ENCODE measurements at places on chromosomes 1 and 21. TPM values are rescaled to one million over a fixed set of nuclear protein-coding genes. Genes with fewer than 3 reads are reported as not detected.

ASAP3 gene
- total RNA-seq = 0.24 TPM

DIO1 gene
- not detected for total RNA-seq

LZIC gene
- total RNA-seq = 34.7 TPM

OR2L8 gene
- 0.29 TPM for total RNA-seq

SH3BGR gene
- total RNA-seq = not detected

TRAPPC10 gene
- total RNA-seq = 72.2 TPM

SPRR3 gene
- total RNA-seq = not detected

C1orf210 gene
- total RNA-seq = not detected

VAV3 gene
- total RNA-seq = 6.9 TPM

FABP3 gene
- total RNA-seq = not detected

DNA sequence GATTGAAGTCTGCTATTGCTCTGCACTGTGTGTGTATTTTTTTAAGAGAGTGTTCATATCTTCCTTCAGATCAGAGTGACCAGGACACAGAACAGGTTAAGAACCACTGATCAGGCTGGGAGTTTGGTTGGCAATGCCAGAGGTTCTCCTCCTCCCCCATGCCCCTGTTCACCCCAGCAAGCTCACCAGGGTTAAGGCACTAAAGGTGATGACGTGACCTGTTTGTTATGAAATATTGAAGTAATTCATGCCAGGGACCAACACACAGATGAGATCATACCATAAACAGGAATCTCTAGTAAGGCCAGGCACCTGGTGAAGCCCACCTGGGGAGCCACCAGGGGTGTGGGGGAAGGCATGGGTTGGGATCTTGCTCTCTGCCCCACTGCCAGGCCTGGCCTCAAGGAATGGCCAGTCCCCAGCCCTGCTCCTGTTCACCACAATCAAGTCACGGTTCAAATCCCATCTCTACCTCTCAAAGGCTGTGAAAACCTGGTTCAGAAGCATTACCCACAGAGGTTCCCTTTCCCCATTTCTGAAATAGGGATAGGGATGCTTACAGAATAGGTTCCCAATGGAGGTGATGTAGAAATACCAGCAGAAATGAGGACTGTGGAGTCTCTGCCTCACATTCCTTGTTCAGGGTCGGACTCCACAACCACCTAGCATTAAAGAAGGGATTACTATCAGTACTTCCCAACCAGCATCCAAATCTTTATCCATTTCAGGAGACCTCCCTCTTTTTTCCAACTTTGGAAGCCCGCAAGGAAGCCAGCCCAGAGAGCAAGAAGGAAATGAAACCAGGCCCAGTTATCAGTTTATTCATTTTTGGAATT lies 2.4 kb downstream of the ID3 start:
- DNase-seq = no peak

DNA sequence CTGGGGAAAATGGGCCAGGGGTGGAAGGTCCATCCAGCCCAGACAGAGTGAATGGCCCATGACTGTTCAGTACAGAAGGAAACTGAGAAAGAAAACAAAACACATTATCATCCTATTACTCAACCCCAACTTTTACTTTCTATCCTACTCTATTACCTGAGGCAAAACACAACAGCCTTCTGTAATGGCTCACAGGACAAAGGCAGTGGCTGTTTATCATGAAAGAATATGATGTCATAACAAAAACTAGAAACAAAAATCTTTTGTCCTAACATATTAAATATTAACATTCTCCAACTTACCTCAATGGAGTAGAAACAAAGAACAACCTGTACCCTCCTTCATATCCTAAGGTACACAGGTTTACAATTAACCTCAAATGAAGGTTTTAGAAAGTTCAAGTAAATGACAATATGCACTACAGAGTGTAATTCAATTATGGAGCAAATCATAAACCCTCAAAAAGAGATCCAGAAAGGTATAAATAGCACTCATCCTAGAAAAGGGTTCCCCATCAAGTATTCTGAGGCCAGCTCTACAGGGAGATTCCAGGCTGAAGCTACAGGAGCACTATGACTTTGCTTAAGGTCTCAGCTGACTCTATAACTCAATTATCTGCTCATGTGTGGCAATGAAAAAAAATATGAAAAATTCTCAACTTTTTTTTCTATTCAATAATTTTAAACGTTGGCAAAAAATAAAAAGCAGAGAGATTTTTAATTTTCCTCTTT lies 15.1 kb downstream of the ELK4 start:
- no peak for DNase-seq

- peak; percentile 31 for DNase-seq
Measured at GRCh38 chr1:116807394-116808199, 53.4 kb downstream of the CD2 start.

DNA sequence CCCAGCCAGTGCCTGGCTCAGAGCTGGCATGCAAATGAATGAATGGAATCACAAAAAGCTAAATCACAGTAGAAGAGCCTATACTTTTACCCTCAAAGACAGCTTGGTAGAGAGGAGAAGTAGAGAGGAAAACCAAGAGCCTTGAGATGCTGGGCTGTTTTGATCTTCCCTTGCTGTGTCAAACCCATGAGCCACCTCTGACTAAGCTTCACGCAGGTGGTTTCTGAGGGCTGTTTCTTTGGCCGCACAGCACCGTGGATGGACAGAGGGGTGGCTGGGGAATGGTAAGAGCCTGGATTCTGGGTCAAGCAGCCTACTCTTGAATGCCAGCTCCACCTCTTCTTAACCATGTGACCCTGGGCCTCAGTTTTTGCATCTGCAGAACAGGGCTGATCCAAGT lies 18.6 kb downstream of the ABCG1 start:
- DNase-seq = peak; percentile 53

- DNase-seq = no peak
Measured at GRCh38 chr1:156508955-156509234, 8.3 kb upstream of the MEF2D start.

DNA sequence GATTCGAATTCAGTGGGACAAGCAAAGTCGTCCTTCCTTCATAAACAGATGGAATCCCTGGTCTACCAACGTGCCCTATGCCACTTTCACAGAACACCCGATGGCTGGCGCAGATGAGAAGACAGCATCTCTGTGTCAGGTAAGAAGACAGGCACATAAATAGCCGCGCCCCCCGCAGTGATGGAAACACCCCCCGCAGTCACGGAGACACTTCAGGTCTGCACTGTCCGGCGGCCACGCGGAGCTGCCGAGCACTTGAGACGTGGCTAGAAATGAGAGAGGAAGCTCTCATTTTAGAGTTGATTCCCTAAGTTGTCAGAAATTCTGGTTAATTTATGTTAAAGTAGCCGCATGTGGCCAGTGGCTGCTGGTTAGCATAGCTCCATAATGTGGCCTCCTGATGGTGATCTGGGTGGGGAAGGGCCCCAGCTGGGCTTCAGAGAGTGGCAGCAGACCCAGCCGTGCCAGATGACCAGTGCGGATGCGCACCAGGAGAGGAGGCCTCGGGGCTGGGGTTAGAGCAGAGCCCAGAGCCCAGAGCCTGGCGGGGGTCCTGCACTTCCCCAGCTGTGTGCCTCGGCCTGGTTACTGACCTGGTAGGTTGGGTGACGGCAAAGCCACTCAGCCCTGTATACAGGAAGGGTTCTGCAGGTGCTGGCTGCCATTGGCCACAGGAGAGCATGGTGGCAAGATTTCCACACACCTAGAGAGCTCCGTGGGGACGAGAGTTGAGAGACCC lies 2.9 kb downstream of the TPRG1L start:
- DNase-seq = no peak

GRCh38 chr1:203366476-203366875 lies 15.6 kb upstream of the FMOD start:
- DNase-seq = no peak

GRCh38 chr1:34367954-34368353 lies 191.2 kb downstream of the C1orf94 start:
- DNase-seq = no peak

- DNase-seq = no peak
Measured at GRCh38 chr1:46220808-46221207, 17.7 kb downstream of the LURAP1 start.

GRCh38 chr21:16420031-16420724 lies 690.4 kb downstream of the USP25 start:
- DNase-seq = no peak

DNA sequence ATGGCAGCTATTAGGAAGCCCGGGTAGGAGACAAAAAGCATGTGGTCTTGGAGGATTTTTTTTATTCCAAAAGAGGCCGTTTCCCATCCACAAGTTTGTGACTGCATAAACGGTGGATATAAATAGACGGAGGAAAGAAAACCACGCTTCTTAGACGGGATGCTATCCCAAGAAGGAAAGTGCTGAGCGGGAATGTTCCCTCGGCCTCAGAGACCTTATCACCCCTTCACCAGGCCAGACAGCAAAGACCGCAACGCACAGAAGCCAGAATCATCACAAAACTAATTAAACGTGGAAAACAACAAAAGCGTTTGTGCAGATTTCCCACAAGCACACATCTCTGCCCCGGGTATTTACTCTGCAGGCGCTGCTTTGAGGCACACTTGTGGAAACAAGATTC lies 43.2 kb downstream of the HLCS start:
- DNase-seq = no peak

DNA sequence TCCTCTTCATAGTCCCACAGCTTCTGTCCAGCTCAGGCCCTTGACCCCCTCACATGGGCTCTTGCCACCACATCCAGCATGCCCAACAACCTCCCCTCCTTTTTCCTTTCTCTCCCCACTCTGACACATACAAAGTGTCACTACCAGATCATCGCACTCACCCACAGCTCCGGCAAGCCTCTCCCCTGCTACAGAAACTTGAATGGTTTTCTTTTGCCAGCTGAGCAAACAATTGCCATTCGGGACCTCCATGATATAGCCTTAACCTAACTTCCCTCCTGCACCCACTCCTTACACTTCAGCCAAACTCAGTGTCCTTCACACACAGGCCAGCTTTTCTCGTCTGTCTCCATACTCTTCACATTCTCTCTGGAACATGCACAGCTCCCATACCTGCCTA lies 43.3 kb downstream of the MAB21L3 start:
- DNase-seq = peak; percentile 13

GRCh38 chr1:160307118-160307791 lies 22.3 kb upstream of the PEX19 start:
- DNase-seq = no peak

- no peak for DNase-seq
Measured at GRCh38 chr21:15252431-15252830, 187.6 kb upstream of the NRIP1 start.

GRCh38 chr1:6056572-6056948 lies 10.9 kb downstream of the KCNAB2 start:
- DNase-seq = no peak

- no peak for DNase-seq
Measured at GRCh38 chr1:167717351-167717750, 4.4 kb upstream of the MPZL1 start.

DNA sequence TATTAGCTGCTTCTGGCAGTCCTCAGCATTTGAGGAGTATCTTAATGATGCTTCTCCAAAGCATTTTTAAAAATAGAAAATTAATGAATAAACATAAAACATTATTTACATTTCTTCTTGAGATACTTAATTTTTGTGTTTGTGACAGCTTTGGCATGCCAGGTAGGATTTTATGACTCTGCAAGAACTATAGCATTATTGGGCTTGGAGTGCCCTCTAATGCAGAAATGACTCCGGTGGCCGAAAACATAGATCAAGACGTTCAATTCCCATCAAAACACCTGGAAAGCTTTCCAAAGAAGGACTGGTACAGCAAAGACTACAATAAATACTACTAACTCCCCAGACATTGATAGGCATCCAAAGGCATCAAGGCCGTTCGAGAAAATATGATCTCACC lies 366.4 kb upstream of the CXADR start:
- no peak for DNase-seq

GRCh38 chr1:86621286-86621685 lies 74.4 kb downstream of the CLCA4 start:
- no peak for DNase-seq

GRCh38 chr1:220628431-220628830 lies 61.7 kb upstream of the C1orf115 start:
- DNase-seq = no peak

- no peak for DNase-seq
Measured at GRCh38 chr1:234699795-234700665, 90.1 kb upstream of the IRF2BP2 start.
